ENCODE measurements at places on chromosomes 16 and 17. TPM values are rescaled to one million over a fixed set of nuclear protein-coding genes. Genes with fewer than 3 reads are reported as not detected.

The NAGS gene
- total RNA-seq, result 13.9 TPM

The GPRC5C gene
- total RNA-seq, result not detected

The GNGT2 gene
- 2.8 TPM for total RNA-seq

The SLC52A1 gene
- total RNA-seq, result 0.69 TPM

The SP6 gene
- total RNA-seq, result 5.1 TPM
